ENCODE measurements at places on chromosomes 7 and 10.

DNA sequence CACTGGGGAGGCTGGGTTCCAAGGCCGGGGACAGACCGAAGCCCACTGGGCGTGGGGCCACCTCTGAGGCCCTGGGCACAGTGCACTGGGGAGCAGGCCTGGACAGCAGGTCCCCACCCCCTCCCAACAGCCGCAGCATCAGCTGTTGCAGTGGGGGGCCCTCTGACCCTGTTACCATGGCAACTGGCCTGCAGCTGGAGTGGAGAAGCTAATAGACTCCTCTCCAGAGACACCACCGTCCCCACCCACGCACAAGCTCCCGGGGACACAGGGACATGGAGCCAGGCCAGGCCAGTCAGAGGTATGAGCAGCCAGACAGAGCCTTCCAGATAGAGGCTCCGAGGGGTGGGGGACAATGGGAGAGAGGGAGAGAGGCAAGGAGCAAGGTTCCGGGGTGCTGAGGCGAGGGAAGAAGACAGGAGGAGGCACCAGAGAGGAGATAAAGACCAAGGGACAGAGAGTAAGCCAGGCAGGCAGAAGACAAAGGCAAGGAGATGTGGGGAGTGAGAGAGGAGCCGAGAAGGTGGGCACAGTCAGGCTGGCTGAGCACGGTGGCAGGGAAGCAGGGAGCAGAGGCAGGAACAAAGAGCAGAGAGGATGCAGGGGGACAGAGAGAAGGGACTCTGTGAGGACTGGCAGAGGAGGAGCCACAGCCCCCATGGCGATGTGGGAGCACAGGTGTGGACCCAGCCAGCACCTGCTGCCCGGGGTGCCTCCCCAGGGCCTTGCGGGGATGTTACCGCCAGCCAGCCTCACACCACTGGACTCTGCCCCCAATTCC is 6.7 kb downstream of the KCNH2 start:
- DNase-seq, result no peak

DNA sequence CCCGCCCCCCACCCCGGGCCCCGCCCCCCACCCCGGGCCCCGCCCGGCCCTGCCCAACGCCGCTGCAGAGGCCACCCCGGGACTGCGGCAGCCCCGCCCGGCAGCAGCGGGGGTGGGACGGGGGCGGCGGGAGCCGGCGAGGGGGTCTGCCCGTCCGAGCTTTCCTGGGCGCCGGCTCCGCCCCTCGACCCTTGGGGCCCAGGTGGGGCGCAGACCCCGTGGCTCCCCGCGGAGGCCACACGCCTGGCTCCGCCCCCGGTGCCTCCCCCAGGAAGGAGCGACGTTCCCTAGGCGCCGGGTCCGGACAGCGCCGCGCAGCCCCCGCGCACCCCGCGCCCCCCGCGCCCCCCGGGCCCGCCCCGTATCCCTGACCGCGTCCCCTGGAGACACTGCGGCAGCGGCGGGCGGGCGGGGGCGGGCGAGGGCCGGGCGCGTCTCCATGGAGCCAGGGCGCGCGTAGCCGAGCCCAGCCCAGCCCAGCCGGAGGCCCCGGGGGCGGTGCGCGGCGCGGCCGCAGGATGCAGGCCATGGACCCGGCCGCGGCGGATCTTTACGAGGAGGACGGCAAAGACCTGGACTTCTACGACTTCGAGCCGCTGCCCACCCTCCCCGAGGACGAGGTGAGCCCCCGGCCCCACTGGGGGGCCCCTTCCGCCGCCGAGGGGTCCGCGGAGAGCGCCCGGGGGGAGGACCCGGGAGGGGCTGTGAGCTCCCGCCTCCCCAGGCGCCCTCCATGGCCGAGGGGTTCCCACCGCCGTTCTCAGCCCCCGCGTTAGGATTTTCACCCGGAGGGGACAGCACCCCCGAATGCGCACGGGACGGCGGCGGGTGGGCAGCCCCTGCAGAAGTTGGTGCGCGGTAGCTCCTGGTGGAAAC is at the start of gene KNDC1:
Gene KNDC1 (plus strand): TSS at position 270 of the 876 bp plus-strand sequence. CDS start 249 bp downstream, at position 519.
- no peak for DNase-seq

GRCh38 chr10:123045961-123046731 is 37.3 kb downstream of the ACADSB start:
- DNase-seq, result no peak

GRCh38 chr7:55774327-55775050 is 88.1 kb downstream of the SEPTIN14 start:
- peak; percentile 35 for DNase-seq

DNA sequence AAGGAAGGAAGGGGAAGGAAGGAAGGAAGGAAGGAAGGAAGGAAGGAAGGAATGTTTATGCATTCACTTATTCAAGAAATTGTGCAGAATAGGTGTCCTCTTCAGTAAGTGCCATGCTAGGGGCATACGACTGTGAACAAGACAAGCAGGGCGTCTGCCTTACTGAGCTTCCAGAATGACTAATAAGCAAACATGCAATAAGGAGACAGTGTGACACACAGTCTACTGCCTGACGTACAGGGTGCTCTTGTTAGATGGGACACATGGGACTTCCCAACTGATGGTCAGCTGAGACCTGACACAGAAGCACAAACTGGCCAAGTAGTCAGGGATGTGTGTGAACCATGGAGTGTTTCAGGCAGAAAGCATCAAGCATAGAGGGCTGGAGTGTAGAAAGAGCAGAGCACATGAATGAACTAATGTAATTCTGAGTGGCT is 18.2 kb downstream of the DNAJC12 start:
- no peak for DNase-seq

DNA sequence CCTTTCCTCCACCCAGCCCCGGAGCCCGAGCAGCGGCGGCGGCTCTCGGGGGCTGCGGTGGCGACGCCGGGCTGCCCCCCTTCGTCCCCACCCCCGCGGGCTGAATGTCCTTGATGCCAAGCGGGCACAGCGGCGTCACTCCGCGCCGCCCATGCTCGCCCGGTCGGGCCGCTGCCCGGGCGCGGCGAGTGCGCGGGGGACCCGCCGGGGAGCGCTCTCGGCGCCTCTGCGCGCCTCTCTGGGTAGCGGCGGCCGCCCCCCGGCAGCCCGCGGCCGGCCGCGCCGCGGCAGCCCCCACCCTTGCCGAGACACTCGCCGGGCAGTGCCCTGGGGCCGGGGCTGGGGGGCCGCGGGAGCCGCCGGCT is 433 bp upstream of the PLXNA4 start:
- no peak for DNase-seq

GRCh38 chr10:51020200-51020599 is 54.1 kb upstream of the PRKG1 start:
- DNase-seq, result no peak

DNA sequence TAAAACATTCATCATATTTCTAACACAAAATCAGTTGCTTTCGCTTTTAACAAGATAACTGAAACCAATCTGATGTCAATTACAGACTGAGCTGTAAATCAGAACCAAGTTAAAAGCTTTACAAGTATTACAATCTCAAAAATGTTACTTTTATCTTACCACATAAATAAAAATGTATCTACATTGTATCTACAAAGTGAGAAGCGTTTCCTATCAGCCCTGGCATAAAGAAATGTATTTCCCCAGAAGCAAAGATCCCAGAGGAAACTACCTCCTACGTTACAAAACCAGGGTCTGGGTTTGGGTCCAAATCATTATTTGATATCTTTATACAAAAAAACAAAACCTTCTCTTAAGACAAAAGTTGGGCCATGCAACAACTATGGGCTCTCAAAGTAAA is 2.6 kb downstream of the SMURF1 start:
- DNase-seq, result no peak

DNA sequence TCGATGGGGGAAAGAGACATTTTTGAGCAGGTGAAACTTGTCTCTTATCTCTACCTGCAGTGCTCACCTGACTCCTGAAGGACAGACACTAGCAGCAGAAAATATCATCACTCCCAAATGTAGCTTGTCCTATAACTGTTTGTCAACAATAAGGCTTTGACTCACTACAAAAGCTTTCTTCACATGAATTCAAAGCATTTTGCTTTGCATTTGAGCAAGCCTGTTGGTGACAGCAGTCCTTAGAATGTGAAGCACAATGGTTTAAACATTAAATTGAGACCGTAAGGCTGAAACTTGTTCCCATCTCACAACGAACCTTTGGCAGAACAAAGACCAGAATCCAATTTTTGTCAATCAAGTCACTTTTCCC is 30.6 kb upstream of the ZNRF2 start:
- DNase-seq, result no peak

- no peak for DNase-seq
Measured at GRCh38 chr10:112208997-112209396, 25.4 kb upstream of the GPAM start.

DNA sequence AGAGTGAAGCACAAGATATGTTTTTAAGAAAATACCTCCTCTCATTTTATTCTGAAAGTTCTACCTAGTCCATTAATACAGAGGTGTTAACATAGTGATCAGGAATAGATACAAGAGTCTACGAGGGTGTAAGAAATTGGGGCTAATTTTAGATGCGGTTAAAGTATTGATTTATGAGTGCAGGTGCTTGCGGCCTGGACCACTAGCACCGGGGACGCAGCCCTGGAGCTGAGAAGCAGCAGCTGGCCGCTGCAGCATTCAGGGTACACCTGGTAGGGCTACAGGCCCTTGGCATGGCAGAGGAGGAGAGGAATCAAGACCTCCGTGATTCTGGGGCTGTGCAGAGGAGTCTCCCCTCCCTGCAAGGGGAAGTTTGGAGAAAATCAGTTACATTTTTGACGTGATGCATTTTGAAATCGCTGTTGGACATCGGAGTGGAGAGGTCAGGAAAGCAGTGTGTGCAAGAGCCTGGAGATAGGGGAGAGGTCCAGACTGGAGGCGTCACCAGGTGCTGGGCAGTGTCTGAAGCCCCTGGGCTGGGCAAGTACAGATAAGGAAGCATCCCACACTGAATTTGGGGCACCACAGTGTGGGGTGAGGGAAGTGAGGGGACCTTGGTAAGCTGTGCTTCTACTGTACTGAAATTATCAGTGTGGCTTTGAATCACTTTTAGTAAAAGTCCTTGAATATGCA is 112.3 kb downstream of the VWC2 start:
- no peak for DNase-seq

GRCh38 chr7:146455091-146455655 is 338.6 kb downstream of the CNTNAP2 start:
- DNase-seq, result no peak

DNA sequence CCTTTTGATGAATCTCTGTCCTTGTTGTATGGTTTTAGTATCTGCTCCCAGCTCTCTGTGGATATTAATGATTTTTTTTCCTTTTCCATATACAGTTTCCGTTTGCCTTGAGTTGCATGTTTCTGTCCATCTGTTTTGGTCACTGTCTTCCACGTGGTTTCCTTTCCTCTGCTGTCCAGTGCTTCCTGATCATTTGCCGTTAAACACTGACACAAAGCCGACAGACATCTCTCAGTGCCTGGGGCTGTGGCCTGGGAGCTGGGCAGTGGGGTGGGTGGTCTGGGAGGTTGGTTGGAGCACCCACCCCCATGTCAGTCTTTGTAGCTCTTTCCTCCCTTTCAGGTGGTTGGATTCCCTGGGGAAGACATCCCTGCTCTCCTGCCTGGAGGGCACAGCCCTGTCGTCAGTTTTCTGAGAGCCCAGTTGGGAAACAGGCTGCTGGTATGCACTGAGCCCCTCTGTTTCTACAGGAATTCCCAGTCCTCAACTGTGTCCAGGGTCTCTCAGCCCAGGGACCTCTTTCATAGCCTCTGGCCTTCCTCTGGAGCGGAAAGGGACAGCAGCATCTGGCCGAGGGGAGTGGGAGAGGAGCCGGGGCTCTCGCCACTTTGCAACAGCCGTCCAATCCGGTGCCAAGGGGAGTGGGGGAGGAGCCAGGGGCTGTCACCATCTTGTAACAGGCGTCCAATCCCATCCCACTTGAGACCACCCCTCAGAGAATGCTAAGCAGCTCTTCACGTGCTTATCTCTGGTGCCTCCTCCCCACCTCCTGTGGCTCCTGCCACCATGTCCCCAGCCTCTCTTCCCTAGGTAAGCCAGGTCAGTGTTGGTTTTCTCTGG is 26.7 kb upstream of the MKI67 start:
- DNase-seq, result no peak

DNA sequence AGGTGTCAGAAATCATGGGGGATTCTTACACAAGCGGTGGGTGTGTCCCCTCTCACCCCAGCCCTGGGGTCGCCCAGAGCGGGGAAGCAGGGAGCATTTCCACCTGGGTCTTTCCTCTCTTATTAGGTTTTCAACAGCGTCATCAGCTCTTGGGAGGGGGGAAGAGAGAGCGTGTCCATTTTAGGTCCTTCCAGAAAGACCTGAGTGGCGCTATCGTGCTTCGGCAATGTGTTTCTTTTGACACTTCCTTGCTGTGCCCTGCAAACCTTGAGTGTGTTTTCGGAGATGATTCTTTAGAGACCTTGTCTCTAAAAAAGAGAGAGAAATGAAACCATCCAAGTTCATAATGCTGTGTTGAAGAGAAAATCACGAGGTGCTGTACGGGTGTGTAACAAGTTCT is 86.9 kb upstream of the PITRM1 start:
- DNase-seq, result no peak

DNA sequence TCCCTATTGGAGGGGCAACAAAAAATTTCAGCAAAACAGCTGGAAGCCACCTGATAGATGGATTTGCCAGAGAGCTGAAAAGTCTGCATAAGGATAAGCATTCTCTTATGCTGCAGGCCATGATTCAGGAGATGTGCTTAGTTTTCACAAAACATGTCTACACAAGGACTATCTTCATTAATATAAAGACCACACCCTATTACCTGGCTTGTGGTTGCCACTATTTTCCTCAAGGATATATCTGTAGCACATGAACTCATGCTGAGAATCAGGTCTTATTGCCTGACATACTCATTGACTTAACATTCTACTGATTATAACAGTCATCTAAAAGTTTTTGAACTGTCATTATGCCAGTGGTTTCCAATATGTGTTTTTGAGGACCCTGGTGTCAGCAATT is 7.1 kb upstream of the COL17A1 start:
- DNase-seq, result no peak

DNA sequence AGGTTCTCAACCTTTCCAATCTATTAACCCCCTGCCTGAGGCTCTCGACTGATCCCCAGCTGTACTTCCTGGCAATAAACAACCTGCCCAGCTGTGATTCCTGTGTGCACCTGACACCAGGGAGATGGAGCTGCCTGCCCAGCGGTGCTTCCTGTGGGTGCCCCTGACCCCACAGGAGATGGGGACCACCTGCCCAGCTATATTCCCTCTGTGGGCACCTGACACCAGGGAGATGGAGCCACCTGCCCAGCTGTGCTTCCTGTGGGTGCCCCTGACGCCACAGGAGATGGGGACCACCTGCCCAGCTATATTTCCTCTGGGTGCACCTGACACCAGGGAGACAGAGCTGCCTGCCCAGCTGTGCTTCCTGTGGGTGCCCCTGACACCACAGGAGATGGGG is 184.0 kb downstream of the DIP2C start:
- no peak for DNase-seq

DNA sequence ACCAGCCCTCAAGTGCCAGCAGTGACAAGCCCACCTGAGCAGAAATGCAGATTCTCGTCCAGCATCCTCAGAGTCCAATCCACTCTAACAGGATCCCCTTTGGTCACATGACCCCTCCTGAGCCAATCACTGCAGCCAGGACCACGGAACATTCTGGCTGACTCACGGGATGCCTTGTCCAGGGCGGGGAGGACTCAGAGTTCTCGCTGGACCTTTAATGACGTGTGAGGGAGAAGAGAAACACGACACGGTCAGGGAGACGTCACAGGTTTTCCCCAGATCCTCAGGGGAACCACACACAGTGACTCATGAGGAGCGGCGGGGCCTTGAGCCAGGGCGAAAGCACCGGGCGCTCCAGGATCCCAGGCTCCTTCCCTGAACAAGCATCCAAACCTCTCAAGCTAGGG is 155.7 kb downstream of the PTPRN2 start:
- no peak for DNase-seq

Data from anterior cingulate cortex (tissue), 58 donors.